ENCODE measurements at places on chromosomes 1 and 21.

GRCh38 chr1:155277902-155278688 lies 832 bp downstream of the HCN3 start:
- peak; percentile 36 for DNase-seq

- peak; percentile 62 for DNase-seq
Observed at GRCh38 chr1:173341307-173341706, 134.2 kb upstream of the TNFSF4 start.

DNA sequence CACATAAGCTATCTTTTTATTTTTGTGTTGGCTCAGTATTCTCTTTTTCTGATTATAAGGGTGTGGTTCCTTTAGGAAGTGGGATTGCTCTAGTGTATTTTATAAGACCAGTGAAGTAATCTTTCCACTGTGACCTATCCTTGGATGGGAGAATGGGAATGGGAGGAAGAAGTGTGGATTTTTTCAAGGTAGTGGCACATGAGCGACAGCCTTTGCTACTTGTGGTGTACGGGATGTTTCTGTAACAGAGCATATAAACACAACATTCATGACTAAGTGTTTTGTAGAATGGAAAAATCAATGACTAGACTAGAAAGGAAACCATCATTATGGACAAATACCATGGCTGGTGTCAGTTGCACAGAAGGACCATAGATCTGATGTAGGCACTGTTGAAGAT lies 209.6 kb downstream of the GIPC2 start:
- DNase-seq = no peak

DNA sequence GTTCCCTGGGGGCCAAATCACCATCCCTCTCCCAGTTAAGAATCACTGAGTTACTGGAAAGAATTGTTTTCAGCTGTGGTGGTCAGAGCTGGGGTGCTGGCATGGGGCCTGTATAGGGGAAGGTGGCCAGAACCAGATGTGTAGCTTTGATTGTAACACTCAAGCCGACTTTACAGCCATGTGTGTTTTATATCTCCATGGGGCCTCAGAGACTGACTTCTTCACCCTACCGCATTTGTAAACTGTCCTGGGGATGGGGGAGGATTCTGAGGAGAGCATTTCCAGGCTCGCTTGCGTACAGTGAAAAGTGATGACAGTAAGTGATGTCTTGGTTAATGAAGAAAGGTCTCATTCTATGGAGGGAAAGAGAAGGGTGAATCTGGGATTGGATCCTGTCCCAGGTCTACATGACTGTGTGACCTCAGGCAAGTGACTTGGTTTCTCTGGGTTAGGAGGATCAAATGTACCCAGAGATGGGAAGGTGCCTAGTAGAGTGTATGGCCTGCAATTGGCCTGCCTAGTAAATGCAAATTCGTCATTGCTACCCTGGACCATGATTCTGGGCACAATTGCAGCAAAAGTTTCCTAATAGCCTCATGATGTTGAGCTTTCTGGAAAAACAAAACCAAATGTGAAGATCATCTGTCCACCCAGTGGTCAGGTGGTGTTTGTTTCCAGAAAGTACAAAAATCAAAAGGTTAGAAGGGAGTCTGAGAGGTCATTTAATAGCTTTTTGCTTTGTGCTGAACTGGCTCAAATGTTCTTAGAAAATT lies 49.7 kb upstream of the RCC2 start:
- DNase-seq = no peak

- no peak for DNase-seq
Observed at GRCh38 chr1:214228976-214229375, 52.0 kb upstream of the SMYD2 start.

- peak; percentile 35 for DNase-seq
Observed at GRCh38 chr1:192453360-192453992, 122.1 kb upstream of the RGS1 start.

DNA sequence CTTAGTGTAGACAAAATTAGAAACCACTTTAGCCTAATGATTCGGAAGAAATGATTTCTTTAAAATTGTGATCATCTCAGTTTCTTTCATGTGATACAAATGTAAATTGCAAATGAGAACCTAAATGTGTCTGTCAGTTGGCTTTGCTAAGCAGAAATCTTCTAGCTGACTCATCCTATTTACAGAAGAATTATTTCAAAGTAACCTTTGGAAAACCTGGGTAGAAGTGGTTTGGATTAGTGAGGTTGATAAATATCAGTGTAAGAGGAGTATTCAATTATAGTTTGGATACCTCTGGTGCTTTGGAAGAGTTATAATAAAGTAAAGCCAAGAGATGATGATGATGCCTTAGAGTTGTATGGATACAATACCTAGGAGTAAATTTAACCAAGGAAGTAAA lies 37.4 kb downstream of the CC2D1B start:
- no peak for DNase-seq

DNA sequence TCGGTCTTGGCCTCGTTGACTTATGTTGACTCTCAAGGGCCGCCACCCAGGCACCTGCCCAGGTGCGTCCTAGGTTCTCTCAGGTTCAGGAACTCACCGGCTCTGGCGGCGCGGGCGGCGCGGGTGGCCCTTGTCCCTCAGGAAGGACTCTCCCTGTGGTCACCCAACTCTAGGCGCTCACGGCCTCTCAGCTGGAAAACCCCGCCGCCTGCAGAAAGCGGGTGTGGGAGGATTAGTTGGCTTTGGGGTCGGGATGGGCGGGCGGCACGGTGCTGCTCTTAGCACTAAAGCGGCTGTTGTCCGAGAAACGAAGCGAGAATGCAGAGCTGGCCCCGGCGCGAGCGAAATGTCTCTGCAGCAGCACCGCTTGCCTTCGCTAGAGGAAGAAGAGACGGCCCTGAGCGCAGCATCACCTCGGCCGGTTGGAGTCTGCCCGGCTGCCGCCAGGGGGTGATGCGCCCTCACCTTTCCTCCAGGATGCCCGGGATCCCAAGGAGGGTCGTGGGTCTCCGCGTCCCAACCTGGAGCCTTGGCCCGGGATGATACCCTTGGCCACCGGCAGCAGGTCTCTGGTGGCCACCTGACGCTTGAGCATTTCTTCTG lies 8.1 kb upstream of the TADA1 start:
- DNase-seq = no peak

DNA sequence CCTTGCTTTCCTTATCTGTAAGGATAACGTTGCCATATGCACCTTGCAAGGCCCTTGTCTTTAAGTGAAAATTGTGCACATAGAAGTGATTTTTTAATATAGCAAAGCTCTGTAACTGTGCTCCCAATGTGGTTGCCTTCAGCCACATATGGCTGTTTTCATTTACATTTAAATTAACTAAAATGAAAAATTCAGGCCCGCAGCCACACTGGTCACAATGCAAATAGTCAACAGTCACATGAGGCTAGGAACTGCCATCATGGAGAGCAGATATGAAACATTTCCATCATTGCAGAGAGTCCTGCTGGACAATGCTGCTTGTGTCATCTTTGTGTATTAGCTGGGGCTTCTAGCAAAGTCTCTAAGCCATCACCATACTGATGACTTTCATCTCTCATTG lies 83.4 kb downstream of the PGBD5 start:
- no peak for DNase-seq

DNA sequence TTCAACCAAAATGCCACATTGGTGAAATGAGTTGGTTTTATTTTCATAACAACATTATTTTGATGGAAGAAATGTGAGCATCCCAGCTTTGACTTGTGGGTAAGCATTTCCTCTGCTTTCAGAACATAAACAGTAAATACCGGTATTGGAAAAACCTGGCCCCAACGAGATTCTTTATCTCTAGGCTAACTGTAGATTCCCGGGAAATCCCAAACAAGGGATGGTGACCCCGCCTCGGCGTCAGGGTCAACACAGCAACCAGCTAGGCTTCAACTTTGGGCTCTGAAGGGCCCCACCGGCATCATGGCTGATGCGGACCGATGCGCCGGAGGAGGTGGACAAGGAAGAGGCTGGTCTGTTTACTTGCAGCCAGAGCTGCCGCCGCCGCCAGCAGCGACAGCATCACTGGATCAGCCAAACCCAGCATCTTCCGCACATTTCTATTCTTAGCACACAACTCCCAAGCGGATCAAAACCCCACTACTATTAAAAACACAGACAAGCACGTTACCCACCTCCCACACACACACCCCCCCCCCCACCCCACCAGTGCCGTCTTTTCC lies 1.1 kb downstream of the AKT3 start:
- DNase-seq = peak; percentile 76

DNA sequence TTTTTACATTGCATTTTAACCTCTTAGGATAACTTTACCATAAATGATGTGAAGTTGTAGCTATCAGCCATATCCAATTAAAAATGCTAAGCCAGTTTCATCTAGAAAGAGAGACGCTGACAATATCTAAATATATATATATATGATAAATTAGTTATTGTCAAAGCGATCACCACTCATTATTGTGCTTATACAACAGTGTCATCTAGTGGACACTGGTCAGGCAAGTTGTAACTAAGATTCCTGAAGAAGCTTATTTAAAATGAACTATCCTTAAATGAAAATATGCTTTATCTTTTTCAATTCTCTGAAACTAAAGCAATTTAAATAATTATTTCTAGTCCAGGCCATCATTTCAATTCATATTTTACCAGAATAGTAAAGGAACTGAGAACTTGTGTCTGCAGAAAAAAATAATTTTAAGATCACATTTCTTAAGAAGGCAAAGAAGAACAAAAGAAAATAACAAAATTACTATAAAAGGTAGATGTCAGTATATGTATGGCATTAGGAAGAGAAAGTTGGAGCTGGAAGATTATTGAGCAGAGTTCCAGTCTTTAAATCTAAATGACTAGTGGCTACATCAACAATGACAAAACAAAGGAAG lies 193.3 kb upstream of the SNX7 start:
- peak; percentile 70 for DNase-seq

- no peak for DNase-seq
Observed at GRCh38 chr1:228411121-228411520, 4.5 kb upstream of the TRIM11 start.

DNA sequence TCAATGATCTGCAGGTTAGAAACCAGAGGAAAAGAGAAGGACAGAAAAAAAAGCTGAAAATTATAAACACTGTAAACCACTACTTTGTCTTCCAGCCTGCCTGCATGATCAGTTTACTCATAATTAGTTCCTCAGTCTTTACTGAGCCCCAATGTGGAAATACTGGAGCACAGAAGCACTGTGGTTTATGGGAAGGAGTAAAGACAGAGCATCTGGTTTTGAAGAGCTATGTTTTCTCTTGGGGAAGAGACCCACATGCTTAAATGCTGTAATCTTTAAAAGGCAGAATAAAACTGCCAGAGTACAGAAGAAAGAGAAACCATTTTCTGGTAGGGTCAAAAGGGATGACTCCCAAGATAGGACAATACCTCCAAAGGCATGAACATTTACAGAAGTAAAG lies 159.0 kb upstream of the ZNHIT6 start:
- DNase-seq = no peak

- no peak for DNase-seq
Observed at GRCh38 chr1:234218078-234218477, 155.2 kb upstream of the COA6 start.

DNA sequence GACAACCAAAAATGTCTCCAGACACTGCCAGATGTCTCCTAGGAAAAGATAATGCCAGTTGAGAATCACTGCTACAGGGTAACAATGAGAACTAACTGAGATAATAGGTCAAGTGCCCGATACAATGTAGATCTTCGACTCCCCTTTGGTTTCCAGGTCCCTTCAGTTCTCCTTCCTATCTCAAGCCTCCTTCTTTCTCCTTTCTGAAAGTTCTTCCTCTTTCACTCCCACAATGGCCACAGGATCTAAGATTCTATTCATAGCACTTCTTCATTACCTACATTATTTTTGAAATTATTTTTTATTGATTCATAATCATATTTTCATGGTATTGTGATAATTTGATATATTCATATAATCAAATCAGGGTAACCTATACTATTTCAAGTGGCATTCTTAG lies 6.3 kb downstream of the PFDN2 start:
- no peak for DNase-seq

DNA sequence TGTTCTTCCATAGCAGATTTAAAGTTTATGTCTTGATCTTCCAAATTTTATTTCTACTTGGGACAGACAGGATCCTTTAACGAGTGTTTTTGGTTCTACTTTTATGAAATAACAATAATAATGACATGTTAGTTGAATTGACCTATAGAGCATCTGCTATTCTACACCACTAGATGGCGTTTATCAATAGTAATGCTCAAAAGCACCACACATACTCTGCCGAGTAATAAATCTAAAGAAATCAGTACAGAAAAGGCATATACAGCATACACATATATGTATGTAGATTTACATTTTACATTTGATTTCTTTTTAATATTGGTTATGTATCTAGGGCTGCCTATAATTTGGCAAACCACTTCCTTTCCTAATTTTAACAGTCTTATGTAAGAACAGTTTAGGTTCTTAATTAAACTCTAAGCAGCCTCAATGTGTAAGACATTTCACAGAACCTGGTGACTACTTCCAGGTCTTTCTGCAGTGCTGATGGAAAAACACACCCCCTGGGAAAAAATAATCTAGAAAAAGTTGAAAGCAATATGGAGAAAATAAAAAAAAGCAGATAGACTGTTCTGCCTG lies 5.9 kb upstream of the SIPA1L2 start:
- DNase-seq = peak; percentile 61

DNA sequence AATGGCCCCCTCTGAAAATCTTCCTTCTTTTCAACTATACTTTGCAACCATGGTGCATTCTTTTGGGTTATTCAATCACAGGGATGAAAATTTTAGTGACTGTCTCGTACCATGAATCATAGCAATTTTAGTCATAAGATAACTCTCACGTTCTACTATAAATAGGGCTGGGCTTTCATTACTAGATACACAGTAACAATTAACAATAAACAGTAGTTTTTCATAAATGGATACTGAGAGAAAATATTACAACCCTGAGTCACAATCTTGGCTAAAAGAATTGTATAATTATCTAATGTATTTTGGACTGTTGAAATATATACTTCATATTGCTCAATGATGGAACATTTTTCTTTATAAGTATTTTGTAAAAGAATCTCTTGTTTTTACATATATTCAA lies 96.1 kb downstream of the TEX35 start:
- DNase-seq = peak; percentile 92

GRCh38 chr1:45568421-45568820 lies 15.4 kb upstream of the NASP start:
- DNase-seq = no peak

- DNase-seq = peak; percentile 28
Observed at GRCh38 chr1:113686891-113687618, 72.2 kb downstream of the PHTF1 start.

- no peak for DNase-seq
Observed at GRCh38 chr1:24119859-24120756, 8.2 kb upstream of the MYOM3 start.

- peak; percentile 97 for DNase-seq
Observed at GRCh38 chr1:15952317-15953258, 23.3 kb downstream of the ZBTB17 start.

- no peak for DNase-seq
Observed at GRCh38 chr1:116900471-116901365, 9.0 kb upstream of the PTGFRN start.

DNA sequence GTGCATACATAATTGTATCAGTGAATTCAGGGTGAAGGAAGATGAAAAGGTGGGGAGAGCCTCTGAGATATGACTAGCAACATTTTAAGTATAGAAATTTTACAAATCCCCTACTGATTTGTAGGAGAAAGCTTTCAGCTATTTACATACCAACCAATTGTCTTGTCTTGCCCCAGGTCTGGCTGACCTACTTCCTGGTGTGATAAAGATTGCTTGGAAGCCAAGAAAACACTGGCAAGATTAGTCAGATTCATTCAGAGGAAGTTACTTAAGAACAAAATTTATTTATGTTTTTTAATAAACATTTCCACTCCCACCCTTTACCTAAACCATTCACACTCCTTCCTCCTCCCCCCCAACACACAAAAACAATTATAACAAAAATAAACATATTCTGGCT lies 17.5 kb downstream of the PTGS2 start:
- peak; percentile 45 for DNase-seq

All from fibroblast of skin of back (primary cell).